ENCODE measurements at places on chromosomes 5 and 9.

DNA sequence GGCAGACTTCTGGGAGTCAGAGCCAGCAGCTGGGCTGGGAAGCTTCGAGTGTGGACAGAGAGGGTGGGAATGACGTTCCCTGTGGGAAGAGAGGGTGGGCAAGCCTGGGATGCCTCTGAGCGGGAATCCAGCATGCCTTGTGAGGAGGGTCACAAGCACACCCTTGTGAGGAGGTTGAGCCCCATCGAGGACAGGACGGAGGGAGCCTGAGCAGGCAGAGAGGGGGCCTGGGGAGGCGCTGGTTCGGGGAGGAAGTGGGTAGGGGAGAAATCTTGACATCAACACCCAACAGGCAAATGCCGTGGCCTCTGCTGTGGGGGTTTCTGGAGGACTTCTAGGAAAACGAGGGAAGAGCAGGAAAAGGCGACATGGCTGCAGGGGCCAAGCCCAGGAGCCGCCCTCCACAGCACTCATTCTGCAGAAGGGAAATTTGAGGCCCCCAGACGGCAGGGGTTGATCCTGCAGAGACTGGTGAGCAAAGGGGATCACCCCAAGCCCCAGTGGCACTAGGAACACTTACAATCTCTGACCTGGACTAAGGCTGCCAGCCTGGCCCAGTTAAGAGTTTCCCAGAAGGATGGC is 1.1 kb upstream of the IL13 start:
- no peak for DNase-seq

- no peak for DNase-seq
Observed at GRCh38 chr5:168227973-168228615, 63.4 kb upstream of the WWC1 start.

- no peak for DNase-seq
Observed at GRCh38 chr5:180159756-180160155, 49.3 kb downstream of the RASGEF1C start.

- DNase-seq, result no peak
Observed at GRCh38 chr5:120550358-120550757, 86.3 kb downstream of the PRR16 start.

DNA sequence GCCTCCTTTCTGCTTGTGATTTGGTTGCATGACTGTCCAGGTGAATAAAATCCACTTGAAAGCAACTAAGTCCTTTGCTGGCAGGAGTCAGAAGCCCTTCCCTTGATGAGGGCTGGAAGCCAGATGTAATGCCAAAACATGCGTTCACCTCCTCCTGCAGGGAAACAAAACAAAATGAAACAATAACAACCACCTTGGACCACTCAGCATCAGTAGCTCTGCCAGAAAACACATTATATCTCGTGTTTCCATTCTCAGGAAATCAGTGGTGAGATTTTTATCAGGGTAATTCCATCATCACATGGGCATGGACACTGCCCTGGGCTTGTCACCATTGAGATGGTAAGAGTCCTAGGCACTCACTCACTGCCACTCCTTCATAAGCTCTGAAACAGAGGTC is 350.3 kb upstream of the ACTBL2 start:
- no peak for DNase-seq

DNA sequence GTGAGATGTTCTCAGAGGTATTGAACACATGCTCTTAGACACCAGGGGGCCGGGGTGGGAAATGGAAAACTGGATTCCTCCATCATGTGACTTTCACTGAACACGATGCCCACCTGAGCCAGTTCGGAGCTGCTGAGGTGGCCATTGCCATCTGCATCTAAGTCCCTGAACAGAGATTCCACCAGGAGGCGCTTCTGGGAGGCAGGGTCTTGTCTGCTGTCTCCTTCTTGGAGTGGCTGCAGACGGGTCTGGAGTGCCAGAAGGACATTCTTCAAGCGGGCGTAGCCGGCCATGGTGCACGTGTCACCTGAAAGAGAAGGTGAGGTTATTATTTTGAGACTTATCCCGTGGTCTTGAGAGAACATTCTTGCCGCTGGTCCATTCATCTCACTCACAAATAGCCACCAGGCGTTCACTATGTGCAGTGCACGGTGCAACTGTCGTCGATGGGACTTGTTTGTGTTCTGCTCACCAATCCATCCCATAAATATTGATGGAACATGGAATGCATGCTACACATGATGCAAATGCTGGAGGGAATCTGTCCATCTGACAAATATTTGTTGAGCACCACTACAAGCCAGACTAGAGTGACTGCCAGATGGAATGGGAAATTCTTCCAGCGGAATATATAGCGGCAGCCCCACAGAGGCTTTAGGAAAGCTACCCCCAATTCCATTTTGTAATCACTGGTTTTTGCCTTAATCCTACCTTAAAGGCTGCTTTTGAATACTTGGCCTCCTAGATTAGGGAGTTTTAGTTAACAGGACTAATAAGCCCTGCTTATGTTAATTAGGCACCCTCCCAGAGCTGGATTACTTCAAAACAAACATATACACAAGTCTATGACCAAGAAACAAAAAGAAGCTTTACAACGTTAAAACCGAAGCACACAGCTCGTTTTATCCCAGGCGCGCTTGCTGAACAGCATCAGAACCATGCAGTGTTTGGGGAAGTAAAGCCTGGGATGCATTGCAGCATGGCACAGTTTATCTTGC is 264.8 kb downstream of the HSPA4 start:
- no peak for DNase-seq

DNA sequence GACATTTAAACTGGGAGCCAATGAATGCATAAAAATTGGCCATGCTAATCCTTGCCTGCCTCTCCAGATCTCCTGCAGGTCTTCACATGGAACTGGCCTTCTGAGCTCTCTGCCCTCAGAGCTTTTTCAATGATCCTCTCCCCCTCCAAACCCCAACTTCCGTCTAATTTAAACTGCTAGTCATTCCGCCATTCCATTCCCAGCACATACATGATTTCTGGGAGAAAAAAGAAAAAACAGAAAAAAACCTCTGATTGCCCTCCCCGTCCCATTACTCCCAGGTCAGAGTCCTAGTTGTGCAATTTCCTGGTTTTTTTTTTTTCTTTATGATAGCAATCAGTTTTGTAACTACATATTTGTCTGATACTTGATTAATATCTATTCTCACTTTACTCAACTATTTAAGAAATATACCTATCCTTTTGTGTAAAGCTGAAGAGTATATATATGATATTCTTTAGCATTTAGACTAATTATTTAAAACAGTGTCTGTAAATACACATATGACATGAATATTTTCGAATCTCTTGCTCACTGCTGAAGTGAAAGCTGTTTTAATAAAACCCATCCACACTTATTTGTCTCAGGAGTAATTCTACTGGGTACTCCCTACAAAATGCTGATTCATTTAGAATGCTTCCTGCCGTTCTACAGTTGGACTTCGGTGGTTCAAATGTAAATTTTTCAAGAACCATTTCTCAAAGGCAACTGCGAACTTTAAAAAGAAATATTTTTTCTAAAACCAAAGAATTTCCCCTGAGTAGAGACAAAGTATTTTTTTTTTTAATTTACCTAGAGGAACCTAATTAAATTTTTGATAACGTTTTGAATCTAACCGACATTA is 1.6 kb downstream of the HINT1 start:
- DNase-seq, result no peak

DNA sequence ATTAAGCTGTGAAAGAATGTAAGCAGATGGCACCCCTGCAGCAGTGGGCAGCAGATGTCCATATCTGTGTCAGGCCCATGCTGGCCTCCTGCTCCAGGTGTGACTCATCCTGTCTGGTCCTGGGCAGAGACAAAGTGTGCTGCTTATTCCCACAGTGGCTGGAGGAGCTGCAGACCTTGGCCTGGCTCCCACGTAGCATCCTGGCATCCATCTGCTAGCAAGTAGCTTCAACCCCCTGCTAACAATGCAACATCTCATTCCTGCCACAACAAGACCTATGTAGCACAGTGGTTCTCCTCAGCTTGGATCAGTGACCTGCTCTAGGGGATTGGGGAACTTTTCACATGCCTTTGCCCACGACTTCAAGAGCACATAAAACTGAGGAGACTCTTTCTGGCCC is 126.4 kb upstream of the SLC12A2 start:
- no peak for DNase-seq

DNA sequence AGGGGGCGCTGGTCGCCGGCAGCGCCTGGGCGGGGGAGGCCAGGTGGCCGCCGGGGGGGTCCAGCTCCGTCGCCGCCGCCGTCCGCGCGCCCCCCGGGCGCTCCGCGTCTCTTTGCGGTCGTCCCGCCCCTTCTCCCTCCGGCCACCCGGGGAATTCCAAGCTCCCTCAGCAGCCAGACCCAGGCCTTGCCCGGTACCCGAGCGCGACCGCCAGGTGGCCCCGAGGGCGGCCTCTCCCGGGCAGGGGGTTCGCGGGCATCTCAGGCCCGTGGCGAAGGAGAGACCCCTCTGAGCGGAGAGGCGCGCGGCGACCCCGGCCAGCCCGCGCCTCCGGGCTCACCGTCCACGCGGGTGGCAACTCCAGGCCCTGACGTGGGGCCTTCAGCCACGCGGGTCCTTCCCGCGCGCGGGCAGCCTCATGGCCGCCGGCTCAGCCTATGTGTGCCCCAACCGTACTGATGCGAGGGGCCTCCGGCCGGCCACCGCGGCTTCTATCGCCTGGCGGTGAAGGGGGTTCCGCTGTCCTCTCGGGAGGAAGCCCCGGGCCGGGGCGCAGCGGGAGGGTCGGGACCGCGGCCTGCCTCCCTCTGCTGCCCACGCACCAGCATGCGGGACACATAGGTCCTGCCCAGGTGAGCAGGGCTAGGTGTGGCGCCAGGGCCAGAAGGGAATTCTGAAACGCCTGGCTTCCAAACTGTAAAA is 529 bp upstream of the NRARP start:
- no peak for DNase-seq

DNA sequence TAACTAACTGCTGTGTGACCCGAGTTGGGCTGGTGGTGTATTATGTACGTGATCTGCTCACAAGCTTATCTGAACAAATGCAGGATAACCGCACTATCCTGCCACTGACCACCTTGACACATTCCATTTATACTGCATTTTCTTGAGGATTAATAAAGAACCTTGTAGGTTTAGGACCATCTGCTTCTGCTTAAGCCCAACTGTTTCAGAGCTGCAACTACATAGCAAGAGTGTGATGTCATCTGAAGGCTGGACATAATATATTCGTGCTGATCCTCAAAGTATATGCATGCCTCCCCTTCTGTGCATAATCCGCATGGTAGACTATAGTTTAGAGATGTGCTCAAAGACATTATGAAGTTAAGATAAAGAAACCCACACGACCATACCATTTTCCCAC is 435.9 kb downstream of the BNC2 start:
- DNase-seq, result no peak

DNA sequence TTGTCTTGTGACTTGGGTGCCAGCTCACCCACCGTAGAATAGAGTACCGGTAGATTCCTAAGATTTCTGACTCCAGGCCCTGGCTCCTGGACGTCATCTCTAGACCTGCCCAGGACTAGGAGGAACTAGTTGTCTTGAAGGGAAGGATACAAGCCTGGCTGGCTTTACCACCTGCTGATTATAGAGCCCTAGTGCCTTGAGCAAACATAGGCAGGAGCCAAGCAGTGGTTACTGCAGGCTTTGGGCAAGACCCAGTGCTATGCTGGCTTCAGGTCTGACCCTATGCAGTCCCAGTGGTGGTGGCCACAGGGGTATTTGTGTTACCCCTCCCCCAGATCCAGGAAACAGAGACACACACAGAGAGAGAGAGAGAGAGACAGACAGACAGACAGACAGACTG is 606.2 kb downstream of the PDE4D start:
- DNase-seq, result no peak

GRCh38 chr9:10251490-10251889 is 361.3 kb downstream of the PTPRD start:
- DNase-seq, result no peak

DNA sequence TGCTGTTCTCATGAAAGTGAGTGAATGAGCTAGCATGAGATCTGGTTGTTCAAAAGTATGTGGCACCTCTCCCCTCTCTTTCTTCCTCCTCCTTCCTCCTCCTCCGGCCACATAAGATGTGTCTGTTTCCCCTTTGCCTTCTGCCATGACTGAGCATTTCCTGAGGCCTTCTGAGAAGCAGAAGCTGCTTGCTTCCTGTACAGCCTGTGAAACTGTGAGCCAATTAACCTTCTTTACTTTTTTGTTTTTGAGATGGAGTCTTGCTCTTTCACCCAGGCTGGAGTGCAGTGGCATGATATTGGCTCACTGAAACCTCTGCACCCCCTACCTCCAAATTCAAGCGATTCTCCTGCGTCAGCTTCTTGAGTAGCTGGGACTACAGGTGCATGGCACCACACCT is 6.1 kb downstream of the S100Z start:
- no peak for DNase-seq

- no peak for DNase-seq
Observed at GRCh38 chr5:77430726-77431125, 61.4 kb downstream of the WDR41 start.

GRCh38 chr9:110900917-110901316 is 137.4 kb downstream of the LPAR1 start:
- no peak for DNase-seq

DNA sequence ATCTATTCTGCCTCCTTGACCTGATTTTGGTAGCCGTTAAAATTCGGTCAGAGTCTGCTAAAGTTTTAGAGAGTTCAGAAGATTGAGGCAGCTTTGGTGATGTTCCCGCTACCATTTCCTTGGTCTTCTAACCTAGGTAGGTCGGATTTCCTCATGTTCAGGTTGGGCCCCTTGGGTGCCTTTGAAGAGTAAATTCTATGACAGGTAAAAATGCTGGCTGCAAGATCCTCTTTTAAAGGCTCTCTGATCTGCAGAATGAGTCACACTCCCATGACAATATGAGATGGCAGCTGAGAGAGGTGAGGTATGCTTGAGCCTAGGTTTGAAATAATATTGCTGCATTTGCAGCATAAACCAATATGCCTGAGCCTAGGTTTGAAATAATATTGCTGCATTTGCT is 198.9 kb downstream of the TSSK1B start:
- DNase-seq, result no peak

GRCh38 chr5:163453705-163454104 is 6.2 kb downstream of the NUDCD2 start:
- DNase-seq, result no peak

GRCh38 chr9:7967093-7967827 is 167.7 kb upstream of the DMAC1 start:
- DNase-seq, result no peak

DNA sequence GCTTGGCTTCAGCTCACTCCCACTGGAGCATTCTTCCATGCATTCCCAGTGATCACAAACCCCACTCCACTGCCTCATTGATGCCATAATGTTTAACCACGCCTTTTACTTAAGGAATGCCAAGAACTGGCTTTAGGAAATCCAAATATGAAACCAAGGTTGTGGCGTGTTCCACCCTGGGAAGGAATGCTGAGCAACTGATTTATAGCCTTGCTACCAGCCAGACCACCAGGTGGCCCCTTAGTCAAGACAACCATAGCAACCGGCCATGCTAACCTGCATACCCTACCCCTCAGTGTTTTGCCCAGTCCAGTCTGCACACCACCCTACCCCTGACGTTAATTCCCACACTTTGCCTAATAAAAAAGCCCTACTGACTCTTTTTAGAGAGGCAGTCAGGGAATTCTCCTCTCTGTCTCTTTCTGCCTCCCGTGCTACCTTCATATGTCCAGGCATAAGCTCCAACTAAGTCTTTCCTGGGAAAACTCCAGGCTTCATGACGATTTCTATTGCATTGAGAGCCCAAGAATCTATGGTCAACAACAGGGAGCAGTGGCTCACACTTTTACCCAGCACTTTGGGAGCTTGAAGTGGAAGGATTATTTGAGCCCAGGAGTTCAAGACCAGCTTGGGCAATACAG is 27.0 kb upstream of the PRRC2B start:
- DNase-seq, result peak; percentile 48

Measured in CD8-positive, alpha-beta T cell (primary cell).